ENCODE measurements at places on chromosomes 16 and 17.

DNA sequence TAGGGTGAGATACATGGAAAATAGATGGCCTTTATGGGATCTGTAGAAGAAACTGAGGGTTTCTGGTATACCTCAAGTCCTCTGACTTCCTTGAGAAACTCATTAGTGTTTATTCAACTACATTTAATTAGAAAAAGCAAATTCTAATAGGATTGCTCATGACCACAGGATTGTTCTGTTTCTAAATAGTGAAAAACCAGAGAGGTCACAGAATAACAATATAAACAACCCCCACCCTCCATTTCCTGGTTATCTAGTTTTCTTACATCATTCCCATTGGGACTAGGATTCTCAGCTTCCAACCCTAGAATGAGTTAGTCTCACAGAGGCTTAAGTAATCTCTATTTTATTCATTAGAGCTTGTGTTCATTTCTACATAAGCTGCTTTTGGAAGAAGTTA is 30.0 kb downstream of the SF3B3 start:
- DNase-seq, result no peak

DNA sequence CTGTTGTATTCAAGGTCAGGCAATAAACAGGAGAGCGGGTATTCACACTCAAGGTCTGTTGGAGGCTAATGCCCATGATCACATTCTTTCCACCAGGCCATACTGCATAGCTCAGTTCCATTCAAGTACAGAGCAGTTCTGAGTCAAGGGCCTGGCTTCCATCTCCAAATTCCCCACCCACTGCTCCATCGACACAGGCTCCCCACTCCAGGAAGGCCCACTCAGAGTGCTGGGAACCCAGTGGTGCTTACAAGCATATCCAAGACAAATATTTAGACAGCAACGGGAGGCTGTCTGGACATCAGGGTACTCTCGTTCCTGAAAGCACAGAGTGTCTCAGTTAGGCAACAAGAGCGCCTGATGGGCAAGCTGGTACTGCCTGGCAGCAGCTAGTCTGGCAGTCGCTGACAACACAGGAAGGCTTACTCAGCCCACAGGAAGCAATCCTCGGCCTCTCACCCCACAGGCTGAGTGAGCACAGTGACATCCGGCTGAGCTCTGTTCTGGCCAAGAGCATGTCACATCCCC is 40.9 kb downstream of the RFFL start:
- no peak for DNase-seq

- DNase-seq, result no peak
Observed at GRCh38 chr17:61416211-61416539, 16.5 kb downstream of the TBX2 start.

DNA sequence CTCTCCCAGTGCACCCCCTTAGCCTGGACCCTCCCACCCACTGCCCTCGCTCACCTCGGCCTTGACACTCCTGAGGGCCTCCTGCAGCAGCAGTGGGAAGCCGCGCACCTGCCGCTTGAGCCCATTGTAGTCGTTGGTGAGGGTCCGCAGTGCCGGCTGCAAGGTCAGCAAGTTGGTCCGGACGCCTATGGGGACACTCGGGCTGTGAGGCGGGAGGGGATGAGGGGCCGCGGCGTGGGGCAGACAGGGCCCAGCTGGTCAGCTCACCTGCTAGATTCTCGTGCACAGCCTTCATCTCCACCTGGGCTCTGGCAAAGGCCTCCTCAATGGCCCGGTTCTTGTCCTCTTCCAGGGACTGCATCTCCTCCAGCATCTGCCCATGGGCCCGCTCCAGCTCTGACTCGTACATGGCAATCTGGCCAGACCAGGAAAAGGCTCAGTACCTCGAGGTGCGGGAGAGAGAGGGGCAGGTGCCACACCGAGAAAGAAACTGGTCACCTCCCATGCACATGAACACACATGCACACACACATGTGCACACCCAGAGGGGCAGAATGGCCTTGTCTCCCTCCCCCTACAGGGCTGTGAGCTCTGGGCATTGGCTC is 32.6 kb downstream of the KIFC3 start:
- no peak for DNase-seq

DNA sequence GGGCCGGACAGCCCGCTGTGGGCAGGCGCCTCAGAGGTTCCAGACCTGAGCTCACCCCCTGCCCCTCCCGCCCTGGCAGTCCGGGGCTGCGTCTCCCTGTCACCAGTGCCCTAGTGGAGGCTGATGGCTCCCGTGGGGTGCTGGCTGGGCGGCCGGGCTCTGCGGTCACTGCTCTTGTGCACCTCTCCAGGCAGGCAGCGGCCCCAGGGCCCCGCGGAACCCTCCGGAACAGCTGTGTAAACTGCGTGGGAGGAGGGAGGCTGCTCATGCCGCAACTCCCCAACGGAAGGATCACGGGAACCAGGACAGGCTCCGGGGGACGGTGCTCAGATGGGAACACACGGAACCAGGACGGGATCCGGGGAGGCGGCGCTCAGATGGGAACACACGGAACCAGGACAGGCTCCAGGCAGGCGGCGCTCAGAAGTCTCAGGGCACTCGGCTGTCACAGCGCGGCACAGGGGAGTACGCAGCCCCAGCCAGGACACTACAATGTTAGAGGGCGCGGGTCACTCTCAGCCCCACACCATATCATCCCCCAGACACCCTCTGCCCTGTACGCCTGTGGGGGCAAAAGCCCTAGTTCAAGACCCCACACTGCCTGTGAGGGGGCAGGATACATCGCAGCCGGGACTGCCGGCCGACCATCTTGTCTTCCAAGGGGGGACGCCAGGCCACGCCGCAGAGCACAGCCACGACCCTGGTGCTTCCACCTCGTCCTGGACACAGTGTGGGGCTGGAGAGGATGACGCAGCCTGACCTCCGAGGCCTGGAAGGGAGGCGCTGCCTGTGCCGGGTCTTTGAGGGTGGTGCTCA is 74.0 kb upstream of the GNG13 start:
- DNase-seq, result no peak

- no peak for DNase-seq
Observed at GRCh38 chr16:66004699-66005098, 361.8 kb upstream of the CDH5 start.

DNA sequence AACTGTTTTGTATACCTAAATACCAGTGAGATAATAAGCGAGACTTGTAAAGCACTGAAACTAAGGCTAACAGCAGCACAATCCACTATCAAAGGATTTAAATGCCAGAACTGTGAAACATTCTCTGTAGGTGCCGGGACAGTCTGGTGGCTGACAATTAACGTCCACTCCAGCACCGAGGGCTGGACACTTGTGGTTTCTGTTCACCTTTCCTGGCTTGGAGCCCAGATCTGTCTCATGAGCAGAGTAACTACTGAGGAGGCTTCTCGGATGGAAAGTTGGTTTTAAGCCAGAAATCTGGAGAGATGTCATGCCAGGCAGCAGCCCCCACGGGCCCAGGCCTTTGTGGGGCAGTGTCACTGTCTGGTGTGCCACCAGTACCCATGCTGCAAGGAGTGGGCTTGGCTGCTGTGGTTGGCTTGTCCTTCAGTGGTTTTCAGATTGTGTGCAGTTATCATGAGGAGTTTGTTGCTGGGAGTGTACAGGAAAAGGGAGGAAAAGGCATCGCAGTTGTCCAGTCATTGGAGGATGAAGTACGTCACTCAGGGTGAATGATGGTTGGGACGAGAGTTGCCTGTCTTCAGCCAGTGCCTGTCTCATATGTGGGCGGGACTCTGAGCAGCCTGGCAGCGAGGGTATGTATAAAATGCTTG is 35.5 kb downstream of the UBN1 start:
- DNase-seq, result peak; percentile 53

DNA sequence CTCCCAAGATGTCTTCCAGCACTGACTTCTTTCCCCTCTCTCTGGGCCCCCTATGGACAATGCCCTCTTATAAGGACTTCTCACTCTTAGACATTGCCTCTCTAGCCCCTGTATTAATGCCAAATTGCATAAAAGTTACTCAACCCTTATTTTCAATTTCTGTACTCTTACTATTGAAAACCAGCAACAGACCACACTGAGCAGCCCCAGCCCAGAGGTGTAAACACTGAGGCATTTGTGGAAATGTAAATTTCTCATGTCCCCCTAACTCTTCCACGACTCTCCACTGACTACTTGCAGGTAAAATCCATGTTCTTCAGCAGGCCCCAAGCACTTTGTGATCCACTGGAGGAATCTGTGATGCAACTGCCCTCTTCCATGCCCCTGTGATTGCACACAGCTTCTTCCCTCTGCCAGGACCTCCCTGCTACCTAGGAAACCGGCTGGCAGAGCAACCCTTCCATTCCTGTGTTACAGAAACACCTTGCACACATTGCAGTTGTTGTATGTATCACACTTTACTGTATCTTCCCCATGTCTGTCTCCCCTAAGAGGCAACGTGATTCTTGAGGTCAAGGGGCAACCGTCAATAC is 4.4 kb downstream of the N4BP1 start:
- DNase-seq, result no peak

GRCh38 chr17:37691807-37692206 is 48.6 kb upstream of the DDX52 start:
- DNase-seq, result no peak
